Gastrocnemius medialis (tissue), 4 donors: ENCODE measurements at places on chromosomes 7 and 10. TPM values are rescaled to one million over a fixed set of nuclear protein-coding genes. Genes with fewer than 3 reads are reported as not detected.

The ZNF316 gene
- 11.4 TPM for total RNA-seq

The CYP2C19 gene
- not detected for total RNA-seq

The SLC18A3 gene
- not detected for total RNA-seq

The HMX2 gene
- not detected for total RNA-seq

The RBM20 gene
- 18.4 TPM for total RNA-seq

The CALCR gene
- 0.39 TPM for total RNA-seq

The BTBD16 gene
- not detected for total RNA-seq

The ARHGEF35 gene
- not detected for total RNA-seq

The PDE6C gene
- total RNA-seq = not detected

The CELF2 gene
- total RNA-seq = 56.6 TPM

The AQP1 gene
- total RNA-seq = 108 TPM

The GPRIN2 gene
- total RNA-seq = not detected

The ZC3HAV1L gene
- 1.8 TPM for total RNA-seq

The TMEM176B gene
- 5.8 TPM for total RNA-seq

The GBX1 gene
- total RNA-seq = 0.58 TPM

The AP4M1 gene
- total RNA-seq = 7.2 TPM

The DHTKD1 gene
- 29.5 TPM for total RNA-seq

The EFCAB10 gene
- not detected for total RNA-seq
